ENCODE measurements at places on chromosomes 2 and 18. TPM values are rescaled to one million over a fixed set of nuclear protein-coding genes. Genes with fewer than 3 reads are reported as not detected.

The COL4A3 gene
- not detected for total RNA-seq

The TGFBRAP1 gene
- 15.3 TPM for total RNA-seq

The PROKR1 gene
- total RNA-seq: not detected

The LYPD6B gene
- total RNA-seq: not detected

The TDRD15 gene
- total RNA-seq: not detected

The PARD3B gene
- total RNA-seq: 0.15 TPM

The OR6B3 gene
- not detected for total RNA-seq

The CPS1 gene
- total RNA-seq: 0.86 TPM

The ST8SIA3 gene
- total RNA-seq: not detected

The FBLN7 gene
- 34.5 TPM for total RNA-seq

The ATG16L1 gene
- 24.2 TPM for total RNA-seq

The KIAA2012 gene
- not detected for total RNA-seq

The CRYGD gene
- total RNA-seq: not detected

The PLEK gene
- 1.1 TPM for total RNA-seq

The SIX3 gene
- total RNA-seq: not detected

The ABCA12 gene
- not detected for total RNA-seq

The NIF3L1 gene
- total RNA-seq: 31.6 TPM

The CAPN14 gene
- 1.1 TPM for total RNA-seq

The FBXO41 gene
- total RNA-seq: 11.8 TPM

The FAM161A gene
- total RNA-seq: 4.0 TPM

The CFAP65 gene
- not detected for total RNA-seq

The RAB31 gene
- total RNA-seq: 0.89 TPM

The UGT1A3 gene
- total RNA-seq: not detected

The HOXD11 gene
- not detected for total RNA-seq

The HOXD4 gene
- total RNA-seq: not detected

The MC5R gene
- total RNA-seq: not detected

The GLI2 gene
- not detected for total RNA-seq

The TXNDC2 gene
- not detected for total RNA-seq

The SPEG gene
- total RNA-seq: 1.4 TPM

The SIGLEC15 gene
- not detected for total RNA-seq
